ENCODE measurements at places on chromosomes 12 and 14.

- no peak for DNase-seq
Measured at GRCh38 chr12:106066051-106066705, 72.6 kb downstream of the NUAK1 start.

GRCh38 chr12:104538891-104539462, 82.2 kb downstream of the CHST11 start:
- DNase-seq = no peak

GRCh38 chr12:123945287-123946151, 27.1 kb downstream of the CCDC92 start:
- no peak for DNase-seq

DNA sequence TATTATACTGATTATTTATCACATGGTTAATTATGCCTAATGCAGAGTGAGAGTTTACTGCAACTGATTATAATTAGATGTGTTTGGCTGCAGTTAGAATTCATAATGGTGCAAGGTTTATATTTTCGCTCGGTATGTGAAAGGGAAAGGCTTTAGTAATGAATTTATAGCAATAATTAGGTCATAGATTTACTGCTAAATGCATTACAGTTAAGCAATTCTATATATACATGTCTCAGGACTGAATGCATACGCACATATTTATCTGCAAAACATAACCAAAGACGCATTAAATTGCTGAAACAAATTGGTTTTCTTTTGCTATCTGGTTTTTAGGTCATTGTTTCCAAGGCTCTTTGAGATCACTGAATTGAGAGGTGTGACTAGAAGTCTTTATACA, 428.1 kb upstream of the PDE3A start:
- no peak for DNase-seq

GRCh38 chr12:119374635-119375034, 40.1 kb downstream of the CCDC60 start:
- no peak for DNase-seq

- no peak for DNase-seq
Measured at GRCh38 chr14:97218691-97219430, 421.7 kb downstream of the VRK1 start.

- no peak for DNase-seq
Measured at GRCh38 chr14:101731187-101732080, 30.1 kb upstream of the PPP2R5C start.

DNA sequence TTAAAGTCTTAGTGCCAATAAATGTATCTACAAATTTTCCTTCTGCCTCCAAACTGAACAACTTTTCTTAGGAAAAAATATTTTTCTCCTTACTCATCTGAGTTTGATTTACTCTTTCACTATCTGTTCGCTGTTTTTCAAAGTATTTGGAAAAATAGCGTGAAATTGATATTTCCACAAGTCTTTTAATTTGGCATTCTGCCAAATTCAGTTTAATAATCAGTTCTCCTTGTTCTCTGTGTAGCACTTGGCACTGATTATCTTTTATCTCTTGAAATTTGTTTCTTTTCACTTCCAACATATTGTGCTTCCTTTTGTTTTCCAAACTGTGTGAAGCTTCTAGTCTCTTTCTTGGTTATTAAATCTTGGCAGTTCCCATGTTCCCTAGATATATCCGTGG, 559.8 kb downstream of the RPL10L start:
- DNase-seq = no peak

GRCh38 chr14:95545515-95546168, 10.8 kb downstream of the GLRX5 start:
- DNase-seq = no peak

DNA sequence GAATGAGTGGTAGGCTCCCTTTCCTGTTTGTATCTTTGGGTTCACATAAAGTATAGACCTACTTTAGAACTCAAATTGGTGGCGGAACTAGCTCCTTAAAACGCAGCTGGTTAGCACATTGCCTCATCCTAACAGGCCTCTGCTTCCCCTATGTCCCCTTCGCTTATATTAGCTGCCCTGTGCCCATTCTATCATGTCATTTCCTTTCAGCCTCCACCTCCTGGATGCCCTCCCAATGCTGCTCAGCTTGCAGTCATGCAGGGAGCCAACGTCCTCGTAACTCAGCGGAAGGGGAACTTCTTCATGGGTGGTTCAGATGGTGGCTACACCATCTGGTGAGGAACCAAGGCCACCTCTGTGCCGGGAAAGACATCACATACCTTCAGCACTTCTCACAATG, 3.5 kb downstream of the DAZAP2 start:
- DNase-seq = no peak

DNA sequence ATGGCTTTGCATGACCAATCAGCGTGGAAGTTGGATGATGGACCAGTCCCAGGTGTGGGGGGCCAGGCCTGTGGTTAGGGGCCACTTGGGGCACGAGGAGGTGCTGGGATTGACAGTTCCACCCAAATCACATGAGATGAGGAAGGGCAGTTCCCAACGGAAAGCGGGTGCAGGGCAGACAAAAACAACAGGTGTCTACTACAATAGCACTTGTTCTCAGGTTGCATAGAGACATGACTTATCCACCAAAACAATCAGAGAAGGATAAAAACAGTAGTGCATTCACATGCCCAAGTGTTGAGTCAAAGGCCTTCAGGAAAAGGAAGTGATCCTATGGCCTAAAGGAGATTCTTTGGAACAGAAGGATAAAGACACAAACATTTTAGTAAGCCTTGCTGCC, 14.6 kb upstream of the EIF2B2 start:
- no peak for DNase-seq

- DNase-seq = no peak
Measured at GRCh38 chr12:115817389-115817788, 460.1 kb downstream of the MED13L start.

DNA sequence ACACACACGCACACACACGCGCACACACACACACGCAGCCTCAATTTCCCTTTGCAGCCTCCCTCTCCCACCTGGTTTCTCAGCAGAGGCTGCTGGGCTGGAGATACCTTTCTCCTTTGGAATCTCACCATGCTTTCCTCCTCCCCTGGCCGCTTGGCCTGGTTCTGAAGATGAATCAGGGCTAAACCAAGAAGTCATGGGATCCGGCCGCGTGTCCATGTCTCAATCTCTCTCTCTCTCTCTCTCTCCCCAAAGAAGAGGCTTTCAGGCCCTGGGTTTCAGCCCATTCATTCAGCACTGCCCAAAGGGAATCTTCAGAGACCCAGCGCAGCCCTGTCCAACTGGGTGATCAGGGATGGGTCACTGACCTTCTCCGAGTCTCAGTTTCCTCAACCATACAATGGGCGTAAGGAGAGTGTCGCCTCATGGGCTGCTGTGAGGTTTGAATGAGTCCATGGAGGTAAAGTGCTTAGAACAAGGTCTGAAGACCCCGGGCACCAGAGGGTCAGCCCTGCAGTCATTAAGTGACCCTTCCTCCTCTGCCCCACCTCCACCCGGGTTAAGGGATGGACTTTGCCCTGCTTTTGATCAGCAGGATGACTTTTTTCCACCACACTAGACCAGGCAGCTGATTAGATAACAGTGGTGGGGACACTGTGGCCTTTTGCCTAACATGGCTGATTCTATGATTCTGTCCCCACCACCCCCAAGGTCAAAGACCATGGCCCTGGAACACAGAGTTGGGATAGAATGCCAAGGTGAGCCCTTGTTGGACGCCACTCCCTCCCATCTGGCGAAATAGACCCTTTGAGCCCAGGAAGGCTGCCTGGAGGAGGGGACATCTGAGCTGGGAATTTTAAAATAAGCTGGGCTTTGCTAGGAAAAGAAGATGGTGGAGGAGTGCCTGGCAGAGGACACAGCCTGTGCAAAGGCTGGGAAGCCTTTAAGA, 42.1 kb downstream of the SCARB1 start:
- no peak for DNase-seq

DNA sequence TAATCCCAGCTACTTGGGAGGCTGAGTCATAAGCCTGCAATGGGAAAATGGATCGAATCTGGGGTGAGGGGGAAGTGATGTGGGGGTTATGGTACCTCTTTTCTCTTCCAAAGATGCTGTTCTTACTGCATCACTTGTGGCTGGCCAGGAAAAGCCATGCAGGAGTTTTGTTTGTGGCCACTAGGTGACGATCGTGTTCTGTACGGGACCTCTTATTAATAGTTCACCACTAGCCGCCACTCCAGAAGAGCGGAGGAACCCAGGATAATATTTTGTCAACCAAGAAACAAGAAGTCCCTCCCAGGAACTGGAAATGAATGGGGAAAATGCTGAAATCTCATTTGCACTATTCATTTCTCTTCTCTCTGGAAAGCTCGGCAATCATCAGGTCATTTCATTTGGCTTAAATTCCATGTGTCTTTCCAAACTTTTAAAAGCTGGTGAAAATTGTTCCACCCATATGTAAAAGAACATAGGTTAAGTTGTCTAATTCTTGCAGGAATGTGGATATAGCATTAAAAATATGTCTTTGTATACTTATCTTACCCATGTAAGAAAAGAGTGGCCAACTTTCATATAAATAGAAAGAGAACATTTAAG, 8.9 kb downstream of the GPR65 start:
- no peak for DNase-seq

- no peak for DNase-seq
Measured at GRCh38 chr12:56836317-56836716, 73.2 kb downstream of the HSD17B6 start.

- no peak for DNase-seq
Measured at GRCh38 chr12:128510511-128510910, 243.5 kb downstream of the TMEM132C start.

Data from brain pericyte (primary cell).